Esophagus squamous epithelium (tissue), 5 donors: ENCODE measurements at places on chromosomes 13 and 19.

DNA sequence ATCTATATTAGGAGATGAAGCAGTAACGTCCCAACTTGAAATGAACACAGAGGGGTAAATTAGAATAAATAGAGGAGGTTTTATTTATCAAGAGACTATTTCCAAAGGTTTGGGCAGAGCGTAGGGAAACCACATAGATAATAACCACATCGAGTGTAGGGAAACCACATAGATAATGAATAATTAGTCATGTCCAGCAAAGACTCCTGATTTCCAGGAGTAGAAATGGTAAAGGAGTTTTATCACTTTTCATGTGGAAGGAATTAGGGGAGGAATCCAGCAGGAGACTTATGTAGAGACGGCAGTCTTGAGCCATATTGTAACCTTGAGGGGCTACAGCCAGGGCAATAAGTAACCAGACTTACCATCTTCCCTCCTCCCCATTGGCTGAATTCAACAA is 136.3 kb upstream of the CSNK1A1L start:
- DNase-seq: no peak

DNA sequence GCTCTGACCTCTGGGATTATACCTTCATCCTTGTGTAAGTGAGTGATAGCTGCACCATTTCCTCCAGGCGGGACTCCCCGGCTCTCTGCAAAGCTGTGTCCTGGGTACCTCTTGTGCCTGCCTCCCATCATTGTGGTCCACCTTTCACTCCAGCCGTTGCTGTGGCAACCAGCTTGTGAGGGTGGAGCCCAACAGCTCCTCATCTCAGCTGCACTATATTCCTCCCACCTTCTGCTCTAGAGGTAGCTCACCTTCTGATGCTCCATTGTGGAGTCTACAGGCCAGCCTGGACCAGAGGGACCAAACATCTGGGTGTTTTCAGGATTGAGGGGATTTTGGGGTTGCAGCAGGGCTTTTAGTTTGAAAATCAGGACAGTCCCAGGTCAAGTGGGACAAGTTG is 708.2 kb downstream of the UQCRFS1 start:
- DNase-seq: no peak

DNA sequence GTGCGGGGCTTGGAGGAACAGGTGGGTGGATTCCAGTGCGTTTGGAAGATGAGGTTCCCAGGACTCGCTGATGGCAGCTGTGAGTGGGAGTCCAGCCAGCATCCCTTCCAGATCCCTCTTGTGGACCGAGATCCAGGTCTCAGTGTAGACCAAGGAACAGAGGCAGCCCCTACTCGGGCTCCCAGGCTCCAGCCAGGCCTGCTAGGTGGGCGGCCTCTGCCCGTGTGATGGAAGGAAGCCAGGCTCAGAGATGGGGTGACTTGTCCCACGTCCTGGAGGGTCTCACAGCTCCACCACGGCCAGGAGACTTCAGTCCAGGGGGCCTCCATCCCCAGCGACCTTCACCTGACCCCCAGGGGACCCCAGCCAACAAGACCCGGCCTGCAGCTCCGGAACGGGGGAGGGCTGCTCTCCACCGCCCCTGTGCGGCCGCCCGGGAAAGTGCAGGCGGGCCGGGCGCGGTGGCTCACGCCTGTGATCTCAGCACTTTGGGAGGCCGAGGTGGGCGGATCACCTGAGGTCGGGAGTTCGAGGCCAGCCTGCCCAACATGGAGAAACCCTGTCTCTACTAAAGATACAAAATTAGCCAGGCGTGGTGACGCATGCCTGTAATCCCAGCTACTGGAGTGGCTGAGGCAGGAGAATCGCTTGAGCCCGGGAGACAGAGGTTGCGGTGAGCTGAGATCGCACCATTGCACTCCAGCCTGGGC is 729 bp upstream of the MADCAM1 start:
- DNase-seq: no peak

DNA sequence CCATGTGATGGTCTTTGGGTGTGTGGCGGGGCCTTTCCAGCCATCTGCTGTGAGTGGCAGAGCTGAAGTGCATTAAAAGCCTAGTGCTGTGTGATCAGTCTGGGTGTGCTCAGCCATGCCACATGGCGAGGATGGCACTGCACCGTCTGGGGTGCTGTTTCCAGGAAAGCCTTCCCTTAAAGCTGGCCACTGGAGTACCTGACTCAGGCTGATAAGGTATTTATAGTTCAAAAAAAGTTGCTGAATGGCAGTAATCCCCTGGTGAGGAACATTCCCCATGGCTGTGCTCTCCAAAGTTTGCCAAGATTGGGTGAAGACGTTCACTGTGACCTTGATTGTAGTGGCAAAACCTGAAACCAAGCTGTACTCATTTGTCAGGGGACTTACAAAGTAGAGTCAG is 6.0 kb downstream of the GPI start:
- DNase-seq: no peak

GRCh38 chr13:79648191-79648590 is 167.2 kb downstream of the NDFIP2 start:
- DNase-seq: no peak

GRCh38 chr13:72889495-72889894 is 107.6 kb downstream of the PIBF1 start:
- DNase-seq: no peak

GRCh38 chr19:51036519-51036918 is 1.7 kb upstream of the KLK12 start:
- DNase-seq: no peak

- no peak for DNase-seq
Measured at GRCh38 chr19:42074513-42075363, 1.2 kb upstream of the ZNF574 start.

- no peak for DNase-seq
Measured at GRCh38 chr19:34232566-34233481, 21.5 kb upstream of the GARRE1 start.

DNA sequence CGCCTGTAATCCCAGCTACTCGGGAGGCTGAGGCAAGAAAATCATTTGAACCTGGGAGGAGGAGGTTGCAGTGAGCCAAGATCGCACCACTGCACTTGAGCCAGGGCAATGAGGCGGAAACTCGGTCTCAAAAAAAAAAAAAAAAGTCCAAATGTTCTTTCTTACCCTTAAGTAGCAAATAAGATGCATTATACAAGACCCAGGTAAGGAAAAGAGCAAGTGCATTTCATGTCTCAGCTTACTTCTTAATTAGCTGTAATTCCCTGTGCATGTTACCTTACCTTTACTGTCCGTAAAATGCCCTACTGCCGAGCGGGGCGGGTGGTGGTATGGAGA is 3.8 kb upstream of the ZNF681 start:
- DNase-seq: no peak

DNA sequence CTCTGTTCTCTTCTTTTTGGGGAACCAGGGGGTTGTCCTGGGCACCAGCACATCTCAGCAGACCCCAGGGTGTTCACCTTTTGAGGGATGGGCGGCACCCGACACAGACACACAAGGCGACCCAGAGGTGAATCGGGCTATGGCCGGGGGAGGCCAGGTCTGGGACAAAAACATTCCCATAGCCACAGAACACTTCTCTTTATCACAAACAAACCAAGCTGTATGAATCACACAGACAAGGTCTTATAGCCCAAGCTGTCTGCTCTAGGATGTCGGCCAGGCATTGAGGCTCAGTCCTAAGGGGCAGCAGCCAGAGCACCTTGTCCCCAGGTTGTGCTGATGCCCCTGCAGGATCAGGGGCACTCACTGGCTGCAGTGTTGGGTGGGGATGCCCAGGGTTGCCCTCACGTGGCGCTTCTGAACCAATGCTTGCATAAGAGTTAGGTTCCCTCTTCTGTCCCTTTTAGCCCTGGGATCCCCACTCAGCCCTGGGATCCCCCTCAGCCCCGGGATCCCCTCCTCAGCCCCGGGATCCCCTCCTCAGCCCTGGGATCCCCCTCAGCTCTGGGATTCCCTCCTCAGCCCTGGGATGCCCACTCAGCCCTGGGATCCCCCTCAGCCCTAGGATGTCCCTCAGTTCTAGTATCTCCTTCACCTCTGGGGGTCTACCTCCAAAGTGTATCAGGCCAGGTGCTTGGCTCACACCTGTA is 26.9 kb downstream of the MAU2 start:
- DNase-seq: no peak
